ENCODE measurements at places on chromosomes 13 and 19.

GRCh38 chr13:52109116-52109670 lies 19.7 kb downstream of the NEK5 start:
- DNase-seq = no peak

DNA sequence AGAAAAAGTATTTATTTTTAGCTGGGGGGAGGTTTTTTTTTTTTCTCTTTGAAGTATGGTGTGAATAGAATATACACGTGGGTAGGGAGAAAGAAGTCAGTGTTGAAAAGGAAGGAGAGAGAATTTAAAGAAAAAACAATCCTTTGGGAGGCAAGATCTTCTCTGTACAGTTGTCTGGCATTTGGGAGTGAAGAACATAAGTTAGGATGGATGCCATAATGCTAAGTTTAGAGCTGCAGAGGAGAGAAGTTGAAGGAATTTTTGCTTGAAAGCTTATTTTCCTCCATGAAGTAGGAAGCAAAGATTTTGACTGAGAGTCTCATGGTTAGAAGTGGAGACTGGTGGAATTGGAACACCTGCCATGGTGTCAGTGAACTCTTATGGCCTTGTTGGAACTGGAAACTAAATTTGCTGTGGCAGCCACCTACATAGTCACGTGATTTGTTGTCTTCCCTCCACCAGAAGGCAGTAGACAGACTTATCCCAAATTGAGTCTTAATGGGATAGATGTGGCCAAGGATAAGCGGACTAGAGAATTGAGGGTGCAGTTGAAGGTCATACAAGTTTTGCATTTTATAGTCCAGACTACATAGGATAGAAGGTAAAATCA lies 22.0 kb downstream of the NDFIP2 start:
- no peak for DNase-seq

GRCh38 chr13:51797664-51798488 lies 6.1 kb downstream of the DHRS12 start:
- DNase-seq = peak; percentile 70

GRCh38 chr13:94053986-94054593 lies 425.4 kb downstream of the DCT start:
- no peak for DNase-seq

- no peak for DNase-seq
Observed at GRCh38 chr13:58991826-58992477, 1171.8 kb downstream of the DIAPH3 start.

DNA sequence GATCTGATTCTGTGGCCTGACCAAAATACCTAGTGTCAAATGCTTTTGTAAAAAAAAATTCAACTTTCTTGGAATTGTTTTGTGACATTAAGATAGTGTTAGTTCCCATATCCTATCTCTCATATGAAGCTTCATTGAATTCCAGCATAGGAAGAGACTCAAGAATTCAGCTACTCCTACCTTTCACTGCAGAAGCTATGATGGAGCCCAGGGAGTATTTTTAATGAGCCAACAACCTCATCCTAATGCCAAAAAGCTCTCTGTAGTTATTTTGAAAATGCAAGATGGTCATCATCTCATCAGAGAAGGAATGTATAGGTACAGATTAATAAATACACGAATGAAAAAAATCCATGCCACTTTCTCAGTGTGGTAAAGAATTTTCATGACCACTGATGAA lies 431.2 kb upstream of the SGCG start:
- DNase-seq = no peak

DNA sequence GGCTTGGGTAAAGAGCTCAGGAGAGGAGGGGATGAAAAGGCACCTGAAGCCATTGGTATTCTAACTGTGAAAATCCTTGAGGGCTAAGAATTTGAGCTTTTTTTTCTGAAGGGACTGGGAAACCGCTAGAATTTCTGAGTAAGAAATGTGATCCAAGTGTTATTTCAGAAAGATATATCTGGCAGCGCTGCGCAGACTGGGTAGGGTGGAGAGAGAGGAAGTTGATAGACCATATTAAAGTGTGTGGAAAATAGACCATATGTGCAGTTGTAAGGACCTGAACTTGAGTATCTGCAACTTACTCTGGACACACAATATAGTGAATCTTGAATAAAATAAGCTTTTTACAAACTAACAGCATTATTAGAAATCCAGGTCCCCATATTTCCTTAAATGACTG lies 427.4 kb downstream of the NDFIP2 start:
- DNase-seq = no peak

DNA sequence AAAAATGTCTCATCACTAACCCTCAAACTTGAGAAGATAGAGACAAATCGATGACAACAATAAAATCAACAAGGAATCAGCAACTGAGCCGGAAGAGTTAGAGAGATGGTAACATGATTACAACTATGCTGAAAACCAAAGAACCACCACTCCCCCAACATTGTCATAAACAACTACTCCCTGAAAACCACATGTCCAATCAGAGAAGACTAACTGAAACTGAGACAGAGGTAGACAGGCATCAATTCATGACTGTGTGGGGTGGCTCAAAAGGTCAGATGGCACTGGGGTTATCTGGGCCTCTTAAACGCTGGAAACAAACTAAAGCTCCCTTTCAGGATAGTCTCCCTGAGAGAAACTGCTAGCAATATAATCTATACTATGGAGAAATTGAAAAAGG lies 488.8 kb downstream of the KCTD12 start:
- DNase-seq = peak; percentile 7

GRCh38 chr13:37383046-37383445 lies 215.5 kb downstream of the POSTN start:
- no peak for DNase-seq

DNA sequence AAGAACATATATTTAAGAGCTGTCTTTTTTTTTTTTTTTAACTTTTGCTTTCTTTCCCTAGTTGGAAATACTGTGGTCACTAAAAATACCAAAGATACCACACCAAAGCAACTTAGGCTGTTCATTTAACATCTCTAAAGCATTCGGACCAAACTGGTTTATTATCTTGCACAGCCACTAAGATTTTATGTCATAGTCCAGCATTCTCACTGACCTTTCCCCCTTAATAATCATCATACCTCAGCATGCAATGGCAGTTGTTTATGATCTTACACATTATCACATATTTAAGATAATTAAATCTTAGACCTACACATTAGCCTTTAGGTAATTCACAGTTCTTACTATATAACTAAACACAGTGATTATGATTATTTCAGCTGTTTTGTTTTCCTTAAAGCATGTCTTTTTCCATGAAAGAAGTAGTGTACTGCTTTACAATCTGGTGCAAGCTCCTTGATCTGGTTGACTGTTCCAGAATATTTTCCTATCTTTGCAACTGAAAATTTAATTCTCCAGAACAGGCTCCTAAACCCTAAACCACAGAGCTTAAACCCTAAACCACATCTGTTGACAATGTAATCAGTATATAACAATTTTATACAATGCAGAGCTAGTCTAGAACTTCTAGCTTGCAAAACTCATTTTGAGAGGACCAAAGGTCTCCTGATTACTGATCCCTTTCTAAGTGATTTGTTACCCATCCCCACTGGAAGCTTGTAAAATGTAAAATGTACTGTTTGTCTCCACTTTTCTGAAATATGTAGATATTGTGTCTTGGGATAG lies 74.2 kb downstream of the CDK8 start:
- no peak for DNase-seq

DNA sequence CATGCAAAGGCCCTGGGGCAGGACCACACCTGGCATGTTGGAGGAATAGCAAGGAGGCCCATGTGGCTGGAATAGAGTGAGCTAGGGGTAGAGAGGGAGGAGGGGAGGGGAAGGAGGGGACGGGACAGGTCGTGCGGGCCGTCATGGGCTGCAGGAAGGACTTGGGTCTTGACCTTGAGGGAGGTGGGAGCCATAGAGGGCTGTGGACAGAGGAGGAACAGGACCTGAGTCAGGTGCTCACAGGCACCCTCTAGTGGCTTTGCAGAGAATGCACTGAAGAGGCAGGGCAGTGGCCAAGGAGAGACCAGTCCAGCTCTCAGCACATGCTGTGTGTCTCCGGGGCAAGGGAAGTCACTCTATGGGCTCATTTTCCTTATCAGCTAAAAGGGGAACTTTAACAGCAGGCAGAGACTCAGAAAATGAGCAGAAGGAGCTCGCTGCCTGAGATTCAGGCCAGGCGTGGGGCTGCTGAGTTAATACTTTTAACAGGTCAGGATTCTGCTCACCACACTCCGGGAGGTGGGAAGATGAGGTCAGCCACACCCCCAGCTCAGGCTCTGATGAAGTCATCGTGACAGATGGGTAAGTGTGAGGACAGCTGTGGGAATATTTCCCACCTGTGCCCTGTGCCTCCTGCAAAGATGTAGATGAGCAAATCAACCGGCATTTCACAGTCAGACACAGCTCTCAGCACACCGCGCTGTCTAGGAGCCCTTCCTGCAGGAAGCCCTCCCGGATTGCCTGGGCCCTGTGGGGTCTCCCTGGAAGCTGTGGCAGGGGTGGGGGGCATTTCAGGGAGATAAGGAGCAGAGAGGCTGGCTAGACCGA lies 6.0 kb upstream of the TNFAIP8L1 start:
- DNase-seq = peak; percentile 49

DNA sequence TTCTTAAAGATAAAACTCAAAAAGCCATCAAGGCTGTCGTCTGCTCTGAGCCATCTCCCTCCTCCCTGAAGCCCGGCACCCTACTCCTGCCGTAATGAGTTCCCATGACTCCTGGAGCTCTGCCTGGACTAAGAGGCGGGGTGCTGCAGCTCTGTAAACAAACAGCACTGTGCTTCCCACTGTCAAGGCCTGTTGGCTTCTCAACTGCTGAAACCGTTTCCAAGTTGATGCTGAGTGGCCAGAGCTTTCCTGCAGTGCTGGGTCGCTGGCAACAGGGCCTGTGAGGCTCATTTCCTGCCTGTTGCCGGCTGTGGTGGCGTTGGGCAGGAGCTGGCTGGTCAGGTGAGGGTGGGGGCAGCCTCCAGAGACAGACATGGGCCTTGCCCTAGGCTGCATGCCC lies 26.7 kb upstream of the ISYNA1 start:
- no peak for DNase-seq

DNA sequence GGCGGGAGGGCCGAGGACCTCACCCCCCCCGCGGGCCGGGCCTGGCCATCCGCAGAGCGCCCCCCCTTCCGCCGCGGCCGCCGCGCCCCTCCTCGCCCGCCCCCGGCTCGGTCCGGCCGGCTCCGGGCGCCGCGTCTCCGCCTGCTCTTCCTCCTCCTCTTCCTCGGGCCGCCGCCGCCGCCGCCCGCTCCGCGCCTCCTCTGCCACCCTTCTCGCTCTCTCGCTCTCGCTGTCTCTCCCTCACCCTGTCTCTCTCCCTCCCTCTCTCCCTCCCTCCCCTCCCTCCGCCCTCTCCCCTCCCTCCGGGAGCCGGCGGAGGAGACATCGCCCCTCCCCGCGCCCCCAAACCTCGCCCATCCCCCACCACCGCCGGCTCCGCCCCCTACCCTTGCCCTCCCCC lies at the start of gene SHANK1:
Gene SHANK1 (minus strand): TSS at position 237 of the 400 bp plus-strand sequence. CDS start 2,883 bp downstream, outside the sequence.
- DNase-seq = no peak

- DNase-seq = no peak
Observed at GRCh38 chr13:97967948-97968347, 14.5 kb downstream of the IPO5 start.

DNA sequence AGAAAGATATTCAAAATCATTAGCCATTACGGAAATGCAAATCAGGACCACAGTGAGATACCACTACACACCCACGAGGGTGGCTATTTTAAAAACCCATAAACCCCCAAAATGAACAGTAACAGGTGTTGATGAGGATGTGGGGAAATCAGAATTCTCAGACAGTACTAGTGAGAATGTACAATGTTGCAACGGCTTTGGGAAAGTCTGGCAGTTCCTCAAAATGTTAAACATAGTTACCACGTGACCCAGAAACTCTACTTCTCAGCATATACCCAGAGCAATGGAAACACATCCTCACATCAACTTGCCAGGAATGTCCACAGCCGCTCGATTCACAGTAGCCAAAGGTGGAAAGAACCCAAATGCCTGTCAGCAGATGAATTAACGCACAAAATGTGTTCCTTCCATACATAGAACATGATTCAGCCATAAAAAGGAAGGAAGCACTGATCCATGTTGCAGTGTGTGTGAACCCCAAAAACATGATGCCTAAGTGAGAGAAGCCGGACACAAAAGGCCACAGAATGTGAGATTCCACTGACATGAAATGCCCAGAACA lies 7.0 kb downstream of the PLVAP start:
- DNase-seq = no peak

DNA sequence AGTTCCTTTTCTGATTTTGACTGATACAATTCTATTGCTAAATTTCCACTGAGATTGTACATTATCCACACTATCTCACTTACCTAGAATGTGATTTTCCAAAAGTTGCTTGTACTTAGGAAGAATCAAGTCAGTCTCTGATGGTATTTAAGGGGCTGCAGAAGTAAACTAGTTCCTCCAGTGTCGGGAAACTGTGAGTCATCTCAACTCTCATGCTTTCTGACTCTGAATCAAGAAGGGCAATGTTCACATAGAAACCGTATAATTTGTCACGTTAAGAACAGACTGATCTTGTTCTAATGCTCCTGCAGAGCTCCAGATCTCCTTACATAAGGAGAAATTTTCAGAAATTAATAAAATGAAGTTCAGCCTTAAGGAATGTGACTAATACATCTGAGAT lies 369.3 kb downstream of the KLF5 start:
- DNase-seq = no peak

GRCh38 chr19:12247644-12248222 lies 47.0 kb downstream of the ZNF44 start:
- DNase-seq = no peak

DNA sequence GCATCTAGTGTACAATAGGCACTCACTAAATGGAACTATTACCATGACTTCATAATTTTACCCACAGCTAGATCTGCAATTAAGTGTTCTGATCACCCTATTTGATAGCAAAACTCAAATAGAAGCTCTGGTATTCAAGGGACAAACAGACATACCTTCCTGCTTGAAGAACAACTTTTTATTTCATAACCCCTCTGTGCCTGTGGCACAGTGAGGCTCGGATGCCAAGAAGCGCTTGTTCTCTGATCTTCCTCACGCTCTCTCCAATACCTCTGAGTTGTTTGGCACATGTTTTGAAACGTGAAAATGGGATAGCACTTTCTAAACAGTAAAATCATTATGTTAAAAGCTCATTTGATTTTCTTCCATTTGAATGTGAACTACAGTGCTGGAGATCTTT lies 232.0 kb downstream of the KLF5 start:
- DNase-seq = no peak

DNA sequence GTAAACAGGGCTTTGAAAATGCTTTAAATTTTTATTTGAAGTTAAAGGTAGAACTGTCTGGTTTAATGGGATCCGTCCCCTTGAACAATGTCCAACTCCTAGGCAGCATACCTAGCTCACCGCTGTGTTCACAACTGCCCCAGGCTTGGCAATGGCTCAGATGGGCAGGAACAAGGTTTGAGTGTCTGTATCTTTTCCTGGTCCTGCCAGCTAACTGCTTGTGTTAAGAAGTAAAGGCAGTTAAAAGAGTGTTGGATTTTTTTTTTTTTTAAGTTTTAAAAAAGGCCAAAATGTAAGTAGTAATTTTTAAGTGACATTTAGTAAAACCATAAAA lies 66.7 kb upstream of the FNDC3A start:
- no peak for DNase-seq

Measured in CD4-positive, alpha-beta T cell treated with Interleukin-6 at 100 ng/mL for 8 hours (primary cell).